ENCODE measurements at places on chromosomes 12 and 14.
A peak's percentile ranks its signal among the peaks of the same experiment; 100 is the strongest.

DNA sequence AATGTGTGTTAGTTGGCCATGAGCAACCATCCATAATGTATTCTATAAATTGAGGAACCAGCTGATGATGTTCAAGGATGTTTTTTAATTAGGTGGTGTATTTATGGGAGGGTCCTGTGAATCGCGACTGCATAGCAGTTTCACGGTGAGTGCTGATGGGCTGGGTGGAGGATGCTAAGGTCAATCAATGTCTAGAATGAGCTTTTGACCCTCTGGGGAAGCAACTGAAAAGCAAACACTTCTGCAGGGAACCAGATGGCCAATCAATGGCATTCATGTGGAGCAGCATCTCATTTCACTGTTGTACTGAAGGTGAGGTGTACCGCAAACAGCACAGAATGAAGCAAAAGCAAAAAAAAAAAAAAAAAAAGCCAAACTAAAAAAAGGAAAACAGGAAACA, 676.1 kb upstream of the TMEM132C start:
- no peak for DNase-seq

GRCh38 chr14:77882636-77883035, 82.7 kb downstream of the ADCK1 start:
- DNase-seq, result no peak

DNA sequence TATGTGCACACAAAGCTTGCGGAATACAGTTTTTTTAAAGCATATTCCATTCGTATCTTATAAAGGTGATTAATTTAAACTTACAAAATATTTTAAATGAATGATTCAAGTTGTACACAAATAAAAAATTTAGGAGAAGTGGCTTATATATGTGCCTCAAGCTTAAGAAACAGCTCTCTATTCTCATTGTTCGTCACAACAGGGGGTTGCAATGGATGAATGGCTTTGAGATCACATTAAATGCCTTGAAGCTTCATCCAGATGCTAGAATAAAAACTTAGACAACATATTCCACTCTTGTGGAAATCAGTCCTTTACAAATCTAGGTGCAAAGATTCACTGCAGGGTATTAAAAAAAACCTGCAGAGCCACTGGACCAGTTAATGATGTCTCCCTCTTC, 303.9 kb upstream of the LRFN5 start:
- no peak for DNase-seq

GRCh38 chr14:51960866-51961265, 28.5 kb upstream of the RTRAF start:
- DNase-seq, result no peak

GRCh38 chr12:14937689-14938088, 648 bp downstream of the ERP27 start:
- DNase-seq, result no peak

DNA sequence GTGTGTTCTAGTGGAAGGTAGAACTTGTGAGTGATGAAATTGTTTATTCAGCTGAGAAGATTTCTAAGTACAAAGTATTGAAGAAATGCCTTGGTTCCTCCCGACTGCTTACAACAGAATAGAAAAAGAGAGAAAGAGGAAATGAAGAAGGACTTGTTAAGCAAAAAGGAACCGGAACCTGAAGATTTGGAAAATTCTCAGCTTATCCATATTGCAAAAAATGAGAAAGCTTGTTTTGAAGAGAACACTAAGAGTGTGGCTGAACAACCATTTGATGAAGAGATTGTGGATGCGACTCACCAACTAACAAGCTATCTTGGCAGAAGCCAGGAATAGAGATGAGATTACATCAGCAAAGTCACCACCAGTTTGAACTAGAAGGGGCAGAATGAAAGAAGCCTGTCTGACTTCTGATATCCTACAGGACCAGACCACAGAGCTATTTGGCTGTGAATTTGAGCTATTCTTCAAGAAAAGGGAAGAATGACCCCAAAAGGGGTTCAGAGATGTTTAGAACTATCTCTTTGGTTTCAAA, 15.1 kb downstream of the NDUFA9 start:
- no peak for DNase-seq

- no peak for DNase-seq
These were observed 103.3 kb downstream of the BCAT1 start for GRCh38 chr12:24845615-24846014.

DNA sequence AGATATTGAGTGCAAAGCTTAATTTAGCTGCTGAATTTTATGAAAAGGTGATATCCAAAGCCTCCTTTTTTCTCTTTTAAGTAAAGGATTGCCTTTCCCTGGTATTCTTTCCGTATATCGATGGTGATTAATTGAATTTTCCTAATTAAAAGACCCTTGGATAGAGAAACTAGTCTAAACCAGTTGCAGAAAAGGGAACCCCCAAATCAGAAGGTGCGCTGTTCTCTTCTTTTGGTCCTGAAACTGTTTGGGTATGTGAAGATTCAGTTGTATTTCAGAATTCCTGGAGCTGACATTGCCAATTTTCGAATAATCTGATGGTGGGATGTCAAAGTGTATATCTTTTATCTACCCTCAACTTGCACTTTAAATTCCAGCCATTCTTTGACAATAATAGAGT, 1.9 kb downstream of the GPHN start:
- DNase-seq, result no peak

DNA sequence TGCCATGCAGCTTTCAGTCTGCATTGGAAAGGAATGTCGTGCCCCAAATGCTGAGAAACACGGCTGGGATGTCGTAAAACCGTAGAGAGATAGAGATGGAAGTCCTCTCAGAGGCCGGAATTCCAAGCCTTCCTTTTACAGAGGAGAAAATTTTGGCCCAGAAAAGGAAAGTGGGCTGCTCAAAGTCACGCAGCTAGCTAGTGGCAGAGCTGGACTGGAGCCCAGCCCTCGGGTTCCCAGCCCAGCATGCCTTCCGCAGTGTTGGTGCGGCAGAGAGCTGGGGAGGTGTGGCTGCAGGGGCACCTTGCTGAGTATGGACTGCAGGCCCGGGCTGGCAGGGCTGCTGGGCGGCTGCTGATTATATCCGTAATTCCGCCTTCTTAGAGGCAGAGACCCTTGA, 50.3 kb downstream of the KCNA1 start:
- no peak for DNase-seq

DNA sequence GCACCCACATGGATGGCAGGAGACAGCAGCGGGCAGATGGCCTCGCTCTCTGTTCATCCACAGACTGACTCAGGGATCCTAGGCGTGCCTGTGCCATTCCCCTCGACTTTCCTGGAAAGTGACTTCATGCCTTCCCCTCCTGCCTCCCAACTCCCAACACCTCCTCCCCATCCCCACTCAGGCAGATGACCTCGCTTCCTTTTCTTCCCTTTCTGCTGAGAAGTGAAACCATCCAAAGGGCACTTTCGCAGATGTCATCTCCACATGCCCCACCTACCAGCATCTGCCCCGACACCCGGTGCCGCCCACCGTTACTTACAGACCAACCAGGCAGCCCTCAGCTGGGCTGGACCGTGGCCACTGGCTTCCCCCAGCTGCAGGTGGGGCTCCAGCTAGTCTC, 29.6 kb downstream of the BEGAIN start:
- no peak for DNase-seq

- DNase-seq, result no peak
These were observed 108.0 kb downstream of the PPP2R5E start for GRCh38 chr14:63435204-63435603.

DNA sequence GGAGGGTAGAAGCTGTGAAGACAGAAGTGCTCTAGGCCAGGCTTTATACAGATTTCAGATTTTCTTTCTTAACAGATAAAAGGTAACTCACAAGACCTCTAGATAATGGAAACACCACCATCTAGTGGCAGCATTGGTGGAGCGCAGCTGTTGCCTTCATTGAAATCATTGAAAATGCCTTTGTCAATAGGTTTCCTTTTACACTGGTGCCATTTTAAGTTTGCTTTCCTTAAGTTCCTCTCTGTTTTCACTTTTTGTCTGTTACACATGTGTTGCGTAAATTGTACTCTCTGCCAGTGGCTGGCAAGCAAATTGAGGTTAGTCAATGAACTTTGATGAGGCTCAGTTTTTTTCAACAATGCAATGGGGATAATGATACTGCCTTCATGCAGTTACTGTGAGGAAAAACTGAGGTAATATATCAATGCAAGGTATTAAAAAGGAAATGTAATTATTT, 31.1 kb downstream of the ALDH1L2 start:
- DNase-seq, result peak; percentile 46

DNA sequence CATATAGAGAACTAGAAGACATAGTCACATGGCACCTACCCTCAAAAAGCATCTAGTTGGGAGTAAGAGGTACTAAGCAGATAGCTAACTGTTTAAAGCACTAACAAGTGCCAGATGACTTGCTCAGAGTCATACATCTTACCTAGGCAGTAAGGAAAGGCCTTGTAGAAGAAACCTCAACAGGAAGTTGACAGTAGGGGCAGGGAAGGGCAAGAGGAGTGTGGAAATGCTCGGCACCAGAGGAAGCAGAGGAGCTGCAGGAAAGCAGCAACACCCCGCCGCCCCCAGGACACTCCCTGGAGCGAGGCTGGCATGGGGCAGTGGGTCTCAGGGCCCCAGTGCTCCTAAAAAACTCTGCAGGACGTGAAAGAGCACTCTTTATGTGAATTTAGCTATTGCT, 92.9 kb downstream of the PPP2R5C start:
- no peak for DNase-seq

GRCh38 chr12:108442067-108442466, 73.0 kb upstream of the FICD start:
- DNase-seq, result no peak

DNA sequence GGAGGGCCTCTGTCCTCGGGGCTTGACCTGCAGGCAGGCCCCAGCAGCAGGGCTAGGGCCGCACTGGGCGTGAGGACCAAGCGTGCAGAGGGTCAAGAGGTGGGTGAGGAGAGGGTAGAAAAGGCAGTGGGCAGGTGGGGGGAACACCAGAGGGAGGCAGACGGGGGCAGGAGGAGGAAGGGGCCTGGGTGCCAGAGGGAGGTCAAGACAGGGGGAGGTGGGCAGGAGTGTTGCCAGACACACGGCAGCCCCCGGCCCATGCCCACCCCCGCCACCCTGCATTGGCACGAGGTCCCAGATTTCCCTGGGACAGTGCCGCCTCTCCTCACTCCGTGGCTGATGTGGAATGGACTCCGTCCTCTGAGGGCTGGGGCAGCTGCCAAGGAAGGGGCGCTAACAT, 8.2 kb downstream of the TMEM121 start:
- DNase-seq, result no peak

- no peak for DNase-seq
These were observed 30.5 kb upstream of the NUDT4 start for GRCh38 chr12:93347054-93347785.

DNA sequence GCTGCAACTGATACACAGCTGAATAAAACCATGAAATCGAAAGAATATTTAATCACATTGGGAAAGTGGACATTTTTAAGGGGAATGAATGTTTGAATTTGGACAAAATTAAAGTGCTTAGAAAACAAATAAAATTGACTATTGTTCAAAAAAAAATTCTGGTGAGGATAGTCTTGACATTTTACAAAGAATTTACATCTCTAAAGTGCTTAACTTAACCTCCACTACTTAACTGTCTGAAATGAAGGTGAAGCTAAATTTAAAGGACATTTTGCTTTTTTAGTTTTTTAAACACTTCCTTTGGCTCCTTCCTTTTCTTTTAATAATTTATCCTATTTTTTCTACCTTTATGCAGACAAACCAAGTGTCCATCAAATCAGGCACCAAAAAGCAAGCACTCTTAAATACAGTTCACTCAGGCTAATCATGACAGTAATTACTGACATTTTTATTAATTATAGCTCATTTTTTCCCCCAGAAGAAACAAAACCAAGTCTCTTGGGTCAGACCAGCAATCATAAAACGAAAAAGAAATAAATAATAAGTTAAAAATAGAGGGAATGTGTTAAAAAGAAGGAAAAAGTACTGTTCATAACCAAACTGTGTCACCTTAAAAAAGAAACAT, 5.7 kb upstream of the CCND2 start:
- DNase-seq, result no peak

DNA sequence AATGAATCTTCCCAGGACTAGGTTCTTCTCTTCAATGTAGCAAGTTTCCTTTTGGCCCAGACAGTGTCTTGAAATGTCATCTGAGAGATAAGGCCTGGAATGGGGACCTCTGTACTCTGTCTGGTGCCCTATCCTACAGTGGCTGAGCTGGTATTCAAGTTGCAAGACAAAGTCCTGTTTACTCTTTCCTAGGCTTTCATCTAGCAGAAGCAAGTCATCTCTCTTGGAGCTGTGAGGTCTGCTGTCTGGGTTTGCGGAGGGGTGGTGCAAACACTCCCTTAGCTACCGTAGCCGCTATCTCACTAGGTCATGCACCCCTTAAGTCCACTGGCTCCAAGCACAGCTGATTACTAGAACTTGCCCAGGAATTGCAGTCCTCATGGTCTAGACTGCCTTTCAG, 149.7 kb upstream of the SLC16A7 start:
- peak; percentile 5 for DNase-seq

GRCh38 chr12:104623883-104624282, 167.1 kb downstream of the CHST11 start:
- DNase-seq, result no peak

- DNase-seq, result peak; percentile 72
These were observed at the start of gene VSIG10 for GRCh38 chr12:118103601-118104382. Gene VSIG10 (minus strand): TSS chr12:118104011. CDS start chr12:118103671, 340 bp downstream.

DNA sequence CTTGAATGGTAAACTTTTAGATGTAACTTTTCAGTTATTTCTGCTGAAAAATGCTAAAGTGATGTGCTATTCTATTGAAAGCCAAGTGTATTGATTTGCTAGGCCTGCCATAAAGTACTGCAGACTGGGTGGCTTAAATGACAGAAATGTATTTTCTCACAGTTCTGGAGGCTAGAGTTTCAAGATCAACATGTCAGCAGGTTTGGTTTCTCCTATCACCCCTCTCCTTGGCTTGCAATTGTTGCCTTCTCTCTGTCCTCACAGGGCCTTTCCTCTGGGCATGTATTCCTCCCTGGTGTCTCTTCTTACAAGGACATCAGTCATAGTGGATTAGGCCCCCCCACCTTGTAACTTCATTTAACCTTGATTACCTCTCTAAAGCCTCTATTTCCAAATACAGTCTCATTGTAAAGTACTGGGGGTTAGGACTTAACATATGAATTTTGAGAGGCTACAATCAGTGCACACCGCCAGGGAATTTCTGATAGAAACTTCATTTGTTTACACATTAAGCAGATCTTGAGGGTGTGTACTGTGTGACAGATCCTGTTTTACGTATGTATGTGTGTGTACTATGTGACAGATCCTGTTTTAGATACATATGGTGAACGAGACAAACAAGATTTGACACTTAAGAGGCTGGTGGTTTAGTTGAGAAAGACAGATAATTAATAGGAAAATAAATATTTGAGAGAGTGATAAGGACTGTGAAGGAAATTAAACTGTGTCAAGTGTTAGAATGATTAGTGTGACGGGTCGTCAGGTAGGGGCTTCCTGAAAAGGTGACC, 49.5 kb downstream of the ADIPOR2 start:
- DNase-seq, result no peak

Measured in HuH-7 (cell line).